WERI-Rb-1 (cell line): ENCODE measurements at places on chromosomes 3 and 15.

- no peak for DNase-seq
Observed at GRCh38 chr3:188956839-188957489, 214.8 kb upstream of the TPRG1 start.

- DNase-seq: no peak
Observed at GRCh38 chr3:194973366-194974000, 287.8 kb downstream of the FAM43A start.

GRCh38 chr3:17755836-17756235, 13.4 kb upstream of the TBC1D5 start:
- no peak for DNase-seq

DNA sequence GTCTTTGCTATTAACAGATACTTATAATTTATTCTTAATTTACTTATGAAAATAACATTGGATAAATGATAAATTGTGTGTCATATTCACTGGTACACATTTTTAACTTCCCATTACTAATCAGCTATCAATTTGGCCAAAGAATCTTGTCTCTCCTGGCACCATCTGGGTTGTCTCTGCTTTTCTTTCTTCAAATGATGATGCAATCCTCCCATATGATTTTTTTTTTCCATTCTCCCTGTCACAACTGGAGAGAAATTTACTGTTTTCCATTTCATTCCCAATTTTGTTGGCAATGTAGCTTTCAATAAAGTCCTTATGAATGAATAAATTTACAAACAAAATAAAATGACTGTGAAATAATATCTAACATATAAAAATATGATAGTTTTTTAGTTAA, 743.7 kb upstream of the EPHA6 start:
- no peak for DNase-seq

DNA sequence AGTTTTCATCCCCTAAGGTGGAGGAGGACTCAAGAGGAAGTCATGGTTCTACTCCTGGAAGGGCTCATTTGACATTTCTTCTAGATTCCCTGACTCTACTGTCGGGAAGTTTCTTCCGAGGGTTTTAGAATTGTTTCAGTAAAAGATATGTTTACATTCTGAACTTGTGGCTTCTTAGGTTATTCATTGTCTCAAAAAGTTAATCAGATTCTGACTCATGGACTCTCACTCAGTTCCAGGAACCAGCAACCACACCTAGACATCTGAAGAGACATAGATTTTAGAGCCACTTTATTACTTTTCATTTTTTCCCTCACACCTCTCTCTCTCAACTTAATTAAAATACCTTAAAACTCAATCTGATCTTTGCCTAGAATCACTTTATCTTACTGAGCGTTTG, 862.6 kb downstream of the AGBL1 start:
- no peak for DNase-seq

GRCh38 chr15:31471731-31472430, 145.2 kb downstream of the KLF13 start:
- peak; percentile 41 for DNase-seq

GRCh38 chr15:92899948-92900730, at the start of gene CHD2:
Gene CHD2, plus strand, starts transcription at chr15:92900324. Its CDS starts 914 bp downstream, at chr15:92901238.
- peak; percentile 71 for DNase-seq

GRCh38 chr3:2246873-2247648, 148.4 kb downstream of the CNTN4 start:
- no peak for DNase-seq

- DNase-seq: no peak
Observed at GRCh38 chr15:70198441-70199123, 100.9 kb upstream of the TLE3 start.

DNA sequence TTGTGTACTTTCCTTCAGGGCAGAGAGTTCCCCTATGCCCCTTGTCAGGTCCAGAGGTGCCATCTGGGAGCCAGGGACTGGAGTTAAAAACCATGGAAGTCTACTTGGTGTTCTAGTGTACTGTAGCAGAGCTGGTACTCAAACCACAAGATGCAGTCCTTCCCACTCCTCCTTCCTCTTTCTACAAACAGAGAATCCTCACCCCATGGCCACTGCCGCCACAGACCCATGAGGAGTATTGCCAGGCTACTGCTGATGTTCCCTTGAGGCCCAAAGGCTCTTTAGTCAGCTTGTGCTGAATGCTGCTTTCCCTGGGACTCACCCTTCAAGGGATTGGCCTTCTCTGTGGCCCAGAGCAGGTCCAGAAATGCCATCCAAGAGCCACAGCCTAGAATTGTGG, 229.2 kb upstream of the ZPLD1 start:
- DNase-seq: no peak

- DNase-seq: no peak
Observed at GRCh38 chr3:52511509-52511908, 16.4 kb downstream of the STAB1 start.

- DNase-seq: no peak
Observed at GRCh38 chr3:85252686-85253085, 293.9 kb downstream of the CADM2 start.

GRCh38 chr3:62096521-62096920, 276.8 kb downstream of the FEZF2 start:
- DNase-seq: no peak

GRCh38 chr3:162658003-162658402, 1161.4 kb downstream of the OTOL1 start:
- no peak for DNase-seq

GRCh38 chr15:83106994-83107840, at the start of gene TM6SF1:
Gene TM6SF1, plus strand, starts transcription at chr15:83107645. Its CDS starts 36 bp downstream, at chr15:83107681.
- peak; percentile 44 for DNase-seq

GRCh38 chr3:120147072-120147871, 53.0 kb upstream of the GSK3B start:
- no peak for DNase-seq

GRCh38 chr3:112411425-112411824, 78.5 kb downstream of the CD200 start:
- no peak for DNase-seq

GRCh38 chr15:60087561-60087960, 83.5 kb downstream of the FOXB1 start:
- no peak for DNase-seq

DNA sequence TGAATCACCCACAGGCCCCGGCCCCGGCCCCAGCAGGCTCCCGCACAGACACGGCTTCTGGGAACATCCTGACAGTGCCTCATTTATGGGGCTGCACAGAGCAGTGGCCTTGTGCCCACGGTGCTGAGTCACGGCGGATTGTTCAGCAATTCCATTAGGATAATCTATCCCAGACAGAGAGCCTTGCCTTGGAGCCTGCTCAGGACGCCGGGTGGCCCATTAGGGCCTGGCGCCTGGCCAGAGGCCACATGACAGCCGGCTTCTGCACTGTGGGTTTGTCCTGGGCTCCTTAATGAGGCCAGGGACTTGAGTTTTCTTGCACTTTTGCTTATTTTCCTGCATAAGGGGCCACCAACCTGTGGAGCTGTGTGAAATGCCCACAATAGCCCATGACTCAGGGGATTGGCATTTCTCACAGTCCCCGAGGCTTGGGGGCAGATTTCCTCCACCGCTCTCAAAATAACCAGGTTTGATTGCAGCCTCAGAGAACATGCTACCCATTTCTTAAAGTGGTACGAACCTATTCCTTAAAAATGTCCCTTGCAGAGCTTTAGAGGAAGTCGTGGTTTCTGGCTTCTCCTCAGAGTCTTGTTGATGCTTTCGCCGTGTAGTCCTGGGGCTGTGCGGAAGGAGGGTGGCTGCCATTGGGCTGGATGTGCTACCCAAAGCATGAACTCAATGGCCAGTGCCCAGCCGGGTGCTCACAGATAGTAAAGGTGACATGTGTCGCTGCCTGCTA, 19.0 kb downstream of the SYNM start:
- peak; percentile 84 for DNase-seq

DNA sequence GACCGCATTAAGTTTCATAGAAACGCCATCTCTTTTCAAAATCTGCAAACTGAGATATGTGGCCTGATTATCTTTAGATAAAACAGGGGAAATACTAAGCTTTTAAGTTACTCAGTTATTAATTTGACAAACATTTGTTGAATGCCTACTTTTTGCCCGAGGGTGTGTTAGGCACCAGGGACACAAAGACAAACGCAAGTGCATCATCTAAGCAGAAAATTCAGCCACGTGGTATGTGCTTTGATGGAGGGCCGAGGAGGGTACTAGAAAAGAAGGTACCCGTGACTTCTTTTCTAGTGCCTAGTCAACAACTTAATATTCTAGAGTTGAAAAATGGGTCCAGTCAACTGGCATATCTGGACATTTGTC, 594.3 kb downstream of the MAGI1 start:
- no peak for DNase-seq

GRCh38 chr15:59933607-59934006, 70.5 kb upstream of the FOXB1 start:
- no peak for DNase-seq

DNA sequence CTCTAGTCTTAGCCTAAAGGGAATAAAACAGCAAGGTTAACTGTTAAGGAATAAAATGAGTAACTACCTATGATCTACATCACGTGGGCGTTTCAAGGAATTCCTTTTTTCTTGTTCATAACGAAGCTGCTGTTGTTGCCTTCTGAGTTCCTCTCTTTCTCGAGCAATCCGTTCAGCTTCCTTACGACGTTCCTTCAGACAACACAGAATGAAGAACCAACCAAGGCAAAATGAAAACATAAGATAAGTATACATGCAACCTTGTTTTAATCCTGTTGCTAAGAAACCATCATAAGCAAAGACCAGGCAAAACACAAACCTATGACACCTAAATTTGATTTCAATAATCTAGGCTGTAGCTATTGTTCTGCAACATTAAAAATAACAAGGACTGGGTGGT, 44.1 kb downstream of the SLTM start:
- no peak for DNase-seq

- no peak for DNase-seq
Observed at GRCh38 chr3:13265507-13265906, 154.6 kb downstream of the NUP210 start.

GRCh38 chr15:66703540-66703941, 1.5 kb downstream of the SMAD6 start:
- DNase-seq: no peak

DNA sequence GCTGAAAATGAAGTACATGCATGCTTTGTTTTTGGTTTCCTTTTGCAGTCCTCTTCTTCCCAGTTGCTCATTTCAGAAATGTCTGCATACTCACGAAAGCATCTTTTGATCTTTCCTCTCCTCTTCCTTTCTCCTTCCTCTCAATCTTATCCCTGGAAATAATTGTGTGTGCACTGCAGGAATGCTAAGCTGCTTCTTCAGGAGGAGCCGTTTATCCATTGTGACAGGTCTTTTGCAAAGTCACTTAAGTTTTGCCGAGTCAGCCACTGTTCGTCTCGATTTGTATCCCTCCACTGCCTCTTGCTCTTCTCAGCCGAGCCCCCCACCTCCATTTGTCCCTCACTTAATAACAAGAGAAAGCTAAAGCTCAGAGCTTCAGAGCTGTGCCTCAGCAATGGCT, 597.6 kb downstream of the AGBL1 start:
- no peak for DNase-seq

GRCh38 chr3:124035463-124036121, 43.7 kb upstream of the ROPN1 start:
- DNase-seq: no peak

GRCh38 chr3:11230125-11230524, 42.1 kb upstream of the ATG7 start:
- no peak for DNase-seq

DNA sequence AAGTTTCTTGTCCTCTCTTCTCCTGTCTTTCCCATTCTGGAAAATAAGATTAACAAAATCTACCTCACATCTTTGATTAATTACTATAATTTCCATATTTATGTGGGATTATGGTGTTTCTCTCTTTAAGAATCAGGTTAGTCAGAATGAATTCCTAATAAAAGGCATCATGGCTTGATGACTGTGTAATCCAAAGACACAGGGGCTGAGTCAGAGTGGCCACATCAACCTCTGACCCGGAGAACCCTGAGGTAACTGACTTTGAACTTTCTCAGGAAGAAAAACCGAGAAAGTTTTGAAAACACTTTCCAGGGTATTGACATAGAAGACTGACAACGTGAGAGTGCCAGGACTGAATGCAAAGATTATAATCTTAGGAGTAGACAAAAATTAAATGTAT, 170.3 kb upstream of the MCTP2 start:
- DNase-seq: no peak

DNA sequence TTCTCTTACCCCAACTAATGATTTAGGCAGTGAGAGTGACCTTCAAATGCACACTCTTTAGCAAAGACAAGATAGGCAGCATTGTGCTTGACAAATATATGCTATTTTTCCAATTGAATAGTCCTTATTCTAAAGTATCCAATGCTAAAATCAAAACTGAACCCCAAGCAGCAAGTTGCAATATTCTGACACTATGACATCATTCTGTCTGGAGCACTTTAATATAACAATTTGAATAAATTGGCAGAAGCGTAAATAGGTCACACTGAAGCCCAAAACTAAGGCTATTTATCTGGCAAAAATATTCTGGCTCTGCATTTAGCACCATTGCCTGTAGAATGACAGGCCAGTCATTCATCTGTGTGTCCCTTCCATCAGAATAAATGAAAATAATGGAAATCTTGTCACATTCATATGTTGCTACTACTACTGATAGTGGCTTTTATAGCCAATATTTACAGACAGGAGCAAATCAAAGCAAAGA, 2.9 kb downstream of the CBLB start:
- DNase-seq: no peak

- DNase-seq: peak; percentile 43
Observed at GRCh38 chr3:125437631-125438435, 62.7 kb upstream of the ZNF148 start.

GRCh38 chr3:107345822-107346405, 31.3 kb upstream of the CCDC54 start:
- DNase-seq: no peak

GRCh38 chr15:92821491-92822116, 78.5 kb upstream of the CHD2 start:
- no peak for DNase-seq

DNA sequence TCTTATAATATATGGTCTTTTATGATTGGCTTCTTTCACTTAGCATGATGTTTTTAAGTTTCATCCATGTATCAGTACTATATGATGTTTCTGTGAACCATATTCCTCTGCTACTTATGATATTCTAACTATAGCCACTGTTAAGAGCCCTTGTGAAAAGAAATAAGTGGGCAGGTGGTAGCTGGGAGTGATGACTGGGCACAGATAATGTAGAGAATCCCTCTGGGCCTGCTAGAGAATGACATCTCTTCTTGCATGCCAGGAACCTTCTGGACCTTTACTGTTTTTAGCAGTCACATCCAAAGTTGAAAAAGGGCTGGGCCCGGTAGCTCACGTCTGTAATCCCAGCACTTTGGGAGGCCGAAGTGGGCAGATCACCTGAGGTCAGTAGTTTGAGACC, 10.2 kb downstream of the IDH3A start:
- DNase-seq: no peak

- no peak for DNase-seq
Observed at GRCh38 chr3:104510131-104510849, 856.4 kb upstream of the ALCAM start.
